Neural crest cell (in vitro differentiated cells): ENCODE measurements at places on chromosomes 16 and 17.
A peak's percentile ranks its signal among the peaks of the same experiment; 100 is the strongest.

GRCh38 chr16:57859331-57859730 is 57.0 kb upstream of the KIFC3 start:
- H3K27ac ChIP-seq, result no peak overlapping the region
- peaks cover 19% of the 10 kb centered on the region for H3K4me1 ChIP-seq
- H3K36me3 ChIP-seq, result peaks cover 2% of the 10 kb centered on the region
- peaks cover 2% of the 10 kb centered on the region for H3K27me3 ChIP-seq

GRCh38 chr17:72362376-72363088 is 241.7 kb downstream of the SOX9 start:
- DNase-seq, result no peak
- H3K36me3 ChIP-seq, result no peaks in the 10 kb centered on the region
- peaks cover 6% of the 10 kb centered on the region for H3K4me1 ChIP-seq

DNA sequence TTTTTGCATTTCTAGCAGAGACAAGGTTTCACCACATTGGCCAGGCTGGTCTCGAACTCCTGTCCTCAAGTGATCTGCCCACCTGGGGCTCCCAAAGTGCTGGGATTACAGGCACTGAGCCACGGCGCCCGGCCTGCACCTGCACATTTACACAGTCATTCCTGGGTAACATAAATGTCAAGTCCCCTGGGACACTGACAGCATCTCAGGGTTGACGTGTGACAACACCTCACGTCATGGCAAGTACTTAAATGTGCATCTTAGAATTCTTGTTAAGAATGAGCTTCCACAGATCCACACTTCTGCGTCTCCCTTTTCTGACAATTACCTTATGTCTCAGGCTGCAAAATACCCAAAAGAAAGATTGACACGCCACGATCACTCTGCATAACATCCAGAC is 80.5 kb downstream of the ABR start:
- H3K4me3 ChIP-seq, result no peak overlapping the region
- H3K27ac ChIP-seq, result peak overlapping the region; percentile 2
- H3K27me3 ChIP-seq, result no peaks in the 10 kb centered on the region
- peaks cover 5% of the 10 kb centered on the region for H3K36me3 ChIP-seq
- no peaks in the 10 kb centered on the region for H3K4me1 ChIP-seq
- no peak for DNase-seq

- no peak overlapping the region for H3K4me3 ChIP-seq
- peaks cover 26% of the 10 kb centered on the region for H3K27me3 ChIP-seq
- H3K27ac ChIP-seq, result no peak overlapping the region
- no peaks in the 10 kb centered on the region for H3K36me3 ChIP-seq
- no peaks in the 10 kb centered on the region for H3K4me1 ChIP-seq
- no peak for DNase-seq
Measured at GRCh38 chr16:89018282-89019158, 41.5 kb upstream of the CBFA2T3 start.

- peaks cover 68% of the 10 kb centered on the region for H3K4me1 ChIP-seq
- H3K27ac ChIP-seq, result peak overlapping the region; percentile 1
- no peak for DNase-seq
- no peaks in the 10 kb centered on the region for H3K27me3 ChIP-seq
Measured at GRCh38 chr17:57451191-57451590, 194.9 kb downstream of the MSI2 start.

GRCh38 chr17:40121181-40122135 is at the start of gene MSL1:
Gene MSL1 (plus strand): TSS chr17:40121971. CDS start chr17:40122613, 642 bp downstream.
- peak; percentile 83 for DNase-seq
- peak within 1 kb of the TSS; percentile 99 for H3K4me3 ChIP-seq
- peaks cover 6% of the 10 kb centered on the region for H3K36me3 ChIP-seq

DNA sequence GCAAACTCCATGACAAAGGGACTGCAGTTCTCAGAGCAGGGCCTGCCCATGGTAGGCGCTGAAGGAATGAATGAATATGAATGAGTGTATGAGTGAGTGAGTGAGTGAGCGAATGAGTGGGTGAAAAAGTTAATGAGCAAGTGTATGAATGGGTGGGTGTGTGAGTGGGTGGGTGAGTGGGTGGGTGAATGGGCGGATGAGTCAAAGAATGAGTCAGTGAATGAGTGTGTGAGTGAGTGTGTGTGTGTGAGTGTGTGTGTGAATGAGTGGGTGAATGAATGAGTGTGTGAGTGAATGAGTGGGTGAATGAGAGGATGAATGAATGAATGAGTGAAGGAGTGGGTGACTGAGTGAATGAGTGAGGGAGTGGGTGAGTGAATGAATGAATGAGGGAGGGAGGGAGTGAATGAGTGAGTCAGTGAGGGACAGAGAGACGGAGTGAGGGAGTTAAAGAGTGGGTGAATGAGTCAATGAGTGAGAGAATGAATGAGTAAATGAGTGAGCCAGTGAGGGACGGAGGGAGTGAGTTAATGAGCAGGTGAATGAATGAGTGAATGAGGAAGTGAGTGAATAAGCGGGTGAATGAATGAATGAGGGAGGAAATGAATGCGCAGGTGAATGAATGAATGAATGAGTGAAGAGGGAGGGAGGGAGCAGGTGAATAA is 11.1 kb upstream of the CHMP6 start:
- no peak overlapping the region for H3K27ac ChIP-seq
- H3K4me3 ChIP-seq, result peak overlapping the region; percentile 26
- DNase-seq, result no peak
- no peaks in the 10 kb centered on the region for H3K36me3 ChIP-seq
- H3K27me3 ChIP-seq, result peaks cover 4% of the 10 kb centered on the region

DNA sequence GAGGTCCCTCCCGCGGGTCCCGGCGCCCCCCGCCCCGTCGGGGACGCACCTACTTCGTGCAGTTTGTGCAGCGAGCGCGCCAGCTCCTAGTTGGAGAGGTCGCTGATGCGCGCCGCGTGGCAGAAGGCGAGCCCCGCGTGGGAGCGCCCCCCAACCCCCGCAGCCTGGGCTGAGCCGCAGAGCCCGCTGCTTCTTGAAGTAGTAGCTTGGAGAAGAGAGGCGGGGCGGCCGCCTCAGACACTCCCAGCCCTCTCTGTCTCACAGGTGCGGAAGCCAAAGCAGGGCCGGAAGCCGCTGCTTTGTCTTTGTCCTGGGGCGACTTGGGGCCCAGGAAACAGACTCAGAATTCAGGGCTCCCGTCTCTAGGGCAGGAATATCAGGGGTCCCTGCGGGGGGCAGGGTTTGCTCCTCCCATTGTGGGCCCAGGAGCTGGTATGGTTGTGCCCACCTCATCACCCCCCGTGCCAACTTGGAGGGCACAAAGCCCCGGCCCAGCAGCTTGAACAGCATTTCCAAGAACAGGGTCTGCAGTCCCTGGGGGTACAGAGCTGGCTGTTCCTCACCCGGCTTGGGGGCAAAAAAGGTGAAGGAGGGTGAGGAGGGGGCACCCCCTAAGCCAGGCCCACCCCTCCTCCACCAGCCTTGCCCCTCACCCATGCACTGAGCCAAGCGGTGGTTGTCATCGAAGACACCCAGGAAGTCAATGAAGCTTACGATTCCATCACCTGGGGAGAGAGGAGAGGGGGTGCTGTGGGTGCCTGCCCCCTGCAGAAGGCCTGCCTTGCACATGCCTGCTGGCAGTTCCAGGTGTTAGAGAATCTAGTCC is 13.5 kb downstream of the SPATA32 start:
- DNase-seq, result no peak
- H3K27ac ChIP-seq, result no peak overlapping the region
- H3K36me3 ChIP-seq, result no peaks in the 10 kb centered on the region

DNA sequence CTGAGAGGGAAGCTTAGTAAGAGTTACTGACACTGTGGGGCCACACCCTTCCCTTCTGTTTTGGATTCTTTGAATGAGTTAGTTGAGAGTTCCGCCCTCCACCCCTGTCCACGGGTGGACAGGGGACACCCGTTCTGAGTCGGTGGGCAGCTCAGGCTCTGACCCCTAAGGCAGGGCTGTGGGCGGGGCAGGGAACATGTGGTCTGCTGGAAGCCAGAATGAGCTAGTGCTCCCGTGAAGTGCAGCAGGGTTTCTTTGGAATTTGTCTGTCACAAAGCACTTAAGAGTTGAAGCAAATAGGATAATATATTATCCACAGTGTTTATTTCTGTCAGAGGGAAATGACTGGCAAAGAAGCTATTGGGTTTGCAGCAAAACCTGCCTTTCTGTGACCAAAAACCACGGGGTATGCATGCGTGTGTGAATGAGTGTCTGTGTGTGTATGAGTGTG is 90.1 kb downstream of the CLEC16A start:
- no peak overlapping the region for H3K4me3 ChIP-seq
- peaks cover 36% of the 10 kb centered on the region for H3K36me3 ChIP-seq
- H3K27me3 ChIP-seq, result no peaks in the 10 kb centered on the region
- H3K27ac ChIP-seq, result no peak overlapping the region
- no peak for DNase-seq

DNA sequence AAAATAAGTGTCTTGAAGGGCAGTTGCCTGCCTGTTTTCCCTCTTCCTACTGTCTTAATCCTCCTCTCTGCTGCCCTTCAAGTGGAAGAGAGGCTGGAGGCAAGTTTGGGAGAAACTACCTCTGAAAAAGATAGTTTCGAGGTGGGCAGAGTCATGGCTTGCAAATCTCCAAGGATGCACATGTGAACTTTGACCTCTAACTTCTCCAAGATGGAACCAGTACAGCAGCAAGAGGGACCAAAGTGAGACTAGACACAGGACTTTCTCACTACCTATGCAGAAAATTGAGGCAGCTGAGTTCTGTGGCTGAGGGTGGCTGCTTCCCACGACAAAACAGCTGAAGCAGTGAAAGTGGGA is 887 bp upstream of the KCNH4 start:
- H3K4me3 ChIP-seq, result no peak overlapping the region
- peaks cover 88% of the 10 kb centered on the region for H3K27me3 ChIP-seq
- H3K36me3 ChIP-seq, result no peaks in the 10 kb centered on the region
- H3K4me1 ChIP-seq, result peaks cover 27% of the 10 kb centered on the region

- no peaks in the 10 kb centered on the region for H3K4me1 ChIP-seq
- H3K27ac ChIP-seq, result no peak overlapping the region
Measured at GRCh38 chr17:41178843-41179616, 1.0 kb upstream of the KRTAP4-2 start.

- H3K4me1 ChIP-seq, result peaks cover 29% of the 10 kb centered on the region
- no peaks in the 10 kb centered on the region for H3K27me3 ChIP-seq
- no peak overlapping the region for H3K27ac ChIP-seq
- H3K36me3 ChIP-seq, result no peaks in the 10 kb centered on the region
- no peak overlapping the region for H3K4me3 ChIP-seq
- no peak for DNase-seq
Measured at GRCh38 chr16:12753203-12754023, 50.3 kb downstream of the CPPED1 start.

GRCh38 chr17:10061111-10061845 is 137.1 kb downstream of the GAS7 start:
- H3K4me1 ChIP-seq, result peaks cover 52% of the 10 kb centered on the region
- DNase-seq, result no peak
- H3K4me3 ChIP-seq, result no peak overlapping the region
- H3K36me3 ChIP-seq, result no peaks in the 10 kb centered on the region
- no peak overlapping the region for H3K27ac ChIP-seq

DNA sequence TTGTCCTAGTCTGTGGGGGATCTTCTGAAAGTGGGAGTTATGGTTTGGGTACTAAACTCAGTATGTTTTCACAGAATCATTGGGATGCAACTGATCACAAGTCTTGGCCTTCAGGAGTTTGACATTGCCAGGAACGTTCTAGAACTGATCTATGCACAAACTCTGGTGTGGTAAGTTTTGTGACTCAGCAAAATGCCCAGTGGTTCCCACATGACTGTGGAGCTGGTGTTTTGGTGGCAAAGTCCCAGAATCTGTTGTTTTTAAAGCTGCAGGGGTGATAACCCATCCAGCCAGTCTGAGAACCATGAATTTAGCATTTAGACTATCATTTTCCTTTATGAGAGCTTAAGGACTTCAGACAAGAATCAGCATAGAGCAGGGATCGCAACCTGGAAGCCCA is 40.6 kb downstream of the GDE1 start:
- no peaks in the 10 kb centered on the region for H3K4me1 ChIP-seq
- no peaks in the 10 kb centered on the region for H3K36me3 ChIP-seq
- no peak overlapping the region for H3K27ac ChIP-seq
- peaks cover 4% of the 10 kb centered on the region for H3K27me3 ChIP-seq
- no peak for DNase-seq

DNA sequence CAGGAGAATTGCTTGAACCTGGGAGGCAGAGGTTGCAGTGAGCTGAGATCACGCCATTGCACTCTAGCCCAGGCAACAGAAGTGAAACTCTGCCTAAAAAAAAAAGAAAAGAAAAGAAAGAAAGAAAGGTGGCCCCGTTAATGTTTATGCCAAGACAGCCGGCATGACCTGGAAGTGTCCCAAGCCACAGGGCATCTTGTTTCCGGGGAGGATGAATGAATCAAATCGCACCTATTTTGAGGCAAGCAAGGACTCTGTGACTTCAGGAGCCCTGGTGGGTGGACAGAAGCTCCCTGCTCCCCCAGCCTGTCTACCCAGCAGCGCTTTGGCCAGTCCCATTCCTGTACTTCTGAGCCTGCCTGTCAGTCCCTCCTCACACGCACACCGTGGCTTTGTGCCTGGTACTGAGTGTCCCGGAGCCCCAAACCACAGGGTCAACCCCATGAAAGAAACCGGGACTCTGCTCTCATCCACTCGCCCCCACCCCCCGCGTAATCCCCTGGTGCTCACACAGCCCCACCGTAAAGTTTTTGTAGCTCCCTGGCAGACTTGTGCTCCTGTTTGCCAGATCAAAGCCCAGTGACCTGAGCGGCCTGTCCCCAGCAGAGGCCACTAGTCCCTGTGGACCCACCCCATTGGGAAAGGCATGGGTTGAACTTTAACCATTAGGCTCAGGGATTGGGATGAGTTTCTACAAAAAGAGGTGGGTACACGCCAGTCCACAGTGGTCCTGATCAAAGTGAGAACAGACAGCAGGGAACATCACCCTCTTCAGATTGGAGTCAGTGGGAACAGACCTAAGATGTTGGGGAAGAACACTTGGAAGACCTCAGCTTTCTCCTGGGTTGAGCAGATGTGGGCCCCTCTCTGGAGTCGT is 19.3 kb downstream of the CD2BP2 start:
- no peaks in the 10 kb centered on the region for H3K27me3 ChIP-seq
- no peaks in the 10 kb centered on the region for H3K36me3 ChIP-seq
- peaks cover 10% of the 10 kb centered on the region for H3K4me1 ChIP-seq
- no peak overlapping the region for H3K27ac ChIP-seq
- DNase-seq, result no peak

DNA sequence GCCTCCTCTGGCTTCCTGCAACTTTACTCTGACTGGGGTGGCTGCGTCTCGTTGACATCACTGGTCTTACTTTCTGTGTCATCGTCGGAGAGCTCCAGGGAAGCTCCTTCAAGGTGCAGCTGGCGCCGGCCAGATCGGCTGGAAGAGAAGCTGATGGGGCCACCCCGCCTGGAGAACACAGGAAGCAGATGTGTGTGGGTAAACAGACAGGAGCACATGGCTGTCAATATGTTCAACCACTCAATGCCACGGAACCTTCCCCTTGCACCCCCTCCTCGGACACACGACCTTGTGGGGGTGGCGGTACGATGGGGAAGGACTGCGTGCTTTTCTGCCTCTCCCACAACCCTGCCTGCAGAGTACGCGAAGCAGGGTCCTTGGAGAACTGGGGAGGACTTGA is 40.1 kb downstream of the NDEL1 start:
- peaks cover 26% of the 10 kb centered on the region for H3K36me3 ChIP-seq
- no peak overlapping the region for H3K4me3 ChIP-seq
- H3K27me3 ChIP-seq, result no peaks in the 10 kb centered on the region
- DNase-seq, result no peak
- no peaks in the 10 kb centered on the region for H3K4me1 ChIP-seq
